ENCODE measurements at places on chromosomes 5 and 9. TPM values are rescaled to one million over a fixed set of nuclear protein-coding genes. Genes with fewer than 3 reads are reported as not detected.
A peak's percentile ranks its signal among the peaks of the same experiment; 100 is the strongest.

The AGXT2 gene
- total RNA-seq: not detected

The TSLP gene
- 0.64 TPM for total RNA-seq

The MAN2A1 gene
- total RNA-seq: 38.5 TPM

The TMEM215 gene
- not detected for total RNA-seq

The ARHGEF28 gene
- 54.7 TPM for total RNA-seq

The ANKRA2 gene
- 19.4 TPM for total RNA-seq

The TMEM232 gene
- 1.2 TPM for total RNA-seq

- DNase-seq: no peak
Measured at GRCh38 chr9:16869131-16869881, 1.2 kb downstream of the BNC2 start.

- DNase-seq: no peak
Measured at GRCh38 chr9:8078641-8079140, 279.1 kb upstream of the DMAC1 start.

- DNase-seq: no peak
Measured at GRCh38 chr9:36056896-36057295, 20.2 kb downstream of the RECK start.

DNA sequence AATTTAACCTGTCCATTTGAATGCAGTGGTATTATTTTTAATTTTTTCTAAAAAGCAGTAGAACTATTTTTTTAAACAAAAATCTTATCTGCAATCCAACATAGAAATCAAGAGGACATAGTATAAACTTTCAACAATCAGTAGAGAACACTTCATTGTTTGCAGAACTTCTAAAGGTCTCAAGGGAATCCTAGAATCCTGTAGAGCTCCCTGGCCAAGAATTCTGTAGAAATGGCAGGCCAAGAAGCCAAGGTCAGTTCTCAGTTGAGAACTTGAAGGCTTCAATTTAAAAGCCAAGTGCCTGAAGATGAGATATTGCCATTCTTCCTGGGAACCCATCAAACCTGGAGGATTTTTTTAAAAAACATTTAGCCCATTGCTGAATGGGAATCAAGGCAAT is 199.2 kb upstream of the KLF4 start:
- DNase-seq: no peak

GRCh38 chr5:179403426-179404147 is 58.3 kb upstream of the ADAMTS2 start:
- no peak for DNase-seq

GRCh38 chr9:18358325-18358724 is 115.6 kb upstream of the ADAMTSL1 start:
- DNase-seq: no peak

DNA sequence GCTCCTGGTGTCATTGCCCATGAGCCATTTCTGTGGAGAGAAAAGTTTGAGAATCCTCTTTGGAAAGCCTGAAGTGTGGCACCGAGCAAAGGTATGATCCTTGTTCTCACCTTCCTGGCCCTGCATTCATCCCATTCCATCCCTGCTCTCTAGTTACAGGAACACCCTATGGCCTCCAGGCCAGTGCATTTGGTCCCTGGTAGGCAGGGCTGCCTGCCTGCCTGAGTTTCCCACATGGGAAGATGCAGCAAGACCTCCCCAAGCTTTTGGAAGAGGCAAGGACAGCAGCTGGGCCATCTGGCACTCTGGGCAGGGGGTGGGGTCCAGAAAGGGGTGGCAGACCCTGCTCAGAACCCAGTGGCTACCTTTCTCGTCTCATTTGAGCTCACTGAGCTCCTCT is 24.5 kb downstream of the IGIP start:
- no peak for DNase-seq

DNA sequence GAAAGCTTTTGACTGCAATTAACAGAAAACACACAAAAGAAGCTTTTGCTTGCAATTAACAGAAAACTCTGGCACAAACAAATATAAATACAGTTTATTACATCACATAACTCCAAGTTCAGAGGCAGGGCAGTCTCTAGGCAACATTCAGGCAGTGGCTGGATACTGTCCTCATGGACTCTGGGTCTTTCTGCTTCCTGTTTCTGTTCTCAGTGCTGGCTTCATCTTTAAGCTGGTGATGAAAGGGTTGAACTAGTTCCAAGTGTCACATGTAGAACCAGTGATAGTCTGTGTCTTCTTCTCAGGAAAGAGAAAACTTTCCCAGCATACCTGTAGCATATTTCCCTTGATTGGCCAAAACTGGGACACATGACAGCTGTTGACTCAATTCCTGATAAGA is 222.6 kb upstream of the GLRA1 start:
- DNase-seq: no peak

- DNase-seq: no peak
Measured at GRCh38 chr9:36800455-36800854, 227.8 kb downstream of the MELK start.

DNA sequence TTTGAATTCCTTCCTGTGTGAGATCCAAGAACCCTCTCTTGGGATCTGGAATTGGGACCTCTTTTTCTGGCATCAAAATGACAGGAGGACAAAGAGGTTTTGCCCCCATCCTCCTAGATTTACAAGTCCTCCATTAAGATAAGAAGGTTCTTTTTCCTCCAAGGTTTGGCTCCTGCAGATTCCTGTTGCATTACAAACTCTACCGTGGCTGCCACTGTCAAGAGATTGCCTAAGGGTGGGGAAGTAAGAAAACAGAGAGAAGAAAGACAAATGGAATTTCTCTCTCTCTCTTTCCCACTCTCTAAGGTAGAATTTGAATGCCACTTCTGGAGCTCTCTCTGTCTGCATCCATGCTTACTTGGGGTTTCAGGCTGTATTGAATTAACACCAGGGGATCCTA is 12.0 kb upstream of the SVEP1 start:
- DNase-seq: no peak

GRCh38 chr5:124906339-124907097 is 160.1 kb upstream of the ZNF608 start:
- peak; percentile 76 for DNase-seq

- no peak for DNase-seq
Measured at GRCh38 chr9:109351032-109351431, 30.2 kb upstream of the EPB41L4B start.

DNA sequence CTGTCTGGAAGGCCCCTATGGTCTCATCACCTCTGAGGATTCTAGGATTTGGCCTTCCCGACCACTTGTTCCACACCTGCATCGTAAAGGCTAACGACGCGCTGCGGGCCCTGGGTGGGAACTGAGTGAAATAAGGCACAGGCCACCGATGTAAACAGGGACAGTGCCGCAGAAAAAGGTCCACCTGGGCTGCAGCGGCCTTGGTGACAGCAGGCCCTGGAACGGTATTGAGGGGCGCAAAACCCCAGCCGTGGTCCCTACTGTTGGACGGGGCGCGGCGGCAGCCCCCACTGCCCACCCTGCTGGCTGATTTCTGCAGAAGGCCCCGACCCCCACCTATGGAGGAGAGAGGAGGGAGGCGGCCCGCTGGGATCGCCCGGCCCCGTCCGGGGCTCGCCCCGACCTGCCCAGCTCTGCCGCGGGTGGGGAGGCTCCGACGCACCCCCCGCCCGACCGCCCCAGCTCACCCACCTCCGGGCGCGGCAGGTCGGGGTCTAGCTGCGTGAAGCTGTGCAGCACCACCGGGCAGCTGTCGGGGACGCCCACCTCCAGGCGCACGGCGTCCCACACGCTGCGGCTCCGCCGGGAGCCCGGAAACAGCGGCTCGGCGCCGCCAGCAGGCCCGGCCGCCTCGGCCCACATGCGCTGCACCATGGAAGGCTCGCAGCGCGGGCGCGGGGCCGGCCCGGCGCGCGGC is 391 bp downstream of the RALGDS start:
- no peak for DNase-seq

- no peak for DNase-seq
Measured at GRCh38 chr9:120876842-120877240, at the start of gene PHF19. Gene PHF19, minus strand, starts transcription at chr9:120877188. Its CDS starts 2,447 bp downstream, at chr9:120874741.

DNA sequence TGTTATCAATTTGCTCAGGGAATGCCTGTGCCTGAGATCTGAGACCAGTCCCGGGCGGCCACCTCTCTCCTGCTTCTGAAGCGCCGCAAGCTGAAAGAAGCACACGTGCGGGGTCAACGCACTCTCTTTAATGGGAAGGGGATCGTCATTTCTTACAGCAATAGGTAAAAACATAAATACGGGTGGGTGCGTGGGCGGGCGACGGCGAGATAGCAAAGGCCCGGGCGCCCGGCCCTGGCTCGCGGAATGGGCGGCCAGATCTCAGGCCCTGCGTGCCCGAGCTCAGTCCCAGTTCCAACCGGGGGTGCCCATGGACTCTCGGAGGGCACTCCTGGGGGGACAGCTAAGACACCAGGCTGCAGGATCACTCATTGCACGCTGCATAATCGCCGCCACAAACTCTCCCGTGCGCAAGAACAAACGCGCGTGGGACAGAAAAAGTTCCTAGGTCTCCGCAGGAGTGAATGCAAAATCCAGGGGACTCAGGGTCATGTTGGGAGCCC is 3.0 kb downstream of the NKX2-5 start:
- DNase-seq: no peak

DNA sequence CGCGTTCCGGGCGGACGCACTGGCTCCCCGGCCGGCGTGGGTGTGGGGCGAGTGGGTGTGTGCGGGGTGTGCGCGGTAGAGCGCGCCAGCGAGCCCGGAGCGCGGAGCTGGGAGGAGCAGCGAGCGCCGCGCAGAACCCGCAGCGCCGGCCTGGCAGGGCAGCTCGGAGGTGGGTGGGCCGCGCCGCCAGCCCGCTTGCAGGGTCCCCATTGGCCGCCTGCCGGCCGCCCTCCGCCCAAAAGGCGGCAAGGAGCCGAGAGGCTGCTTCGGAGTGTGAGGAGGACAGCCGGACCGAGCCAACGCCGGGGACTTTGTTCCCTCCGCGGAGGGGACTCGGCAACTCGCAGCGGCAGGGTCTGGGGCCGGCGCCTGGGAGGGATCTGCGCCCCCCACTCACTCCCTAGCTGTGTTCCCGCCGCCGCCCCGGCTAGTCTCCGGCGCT is at the start of gene DAPK1:
TSS of gene DAPK1 (plus strand) at position 264 of the 442 bp plus-strand sequence. CDS start 1,211 bp downstream, outside the sequence.
- peak; percentile 90 for DNase-seq

DNA sequence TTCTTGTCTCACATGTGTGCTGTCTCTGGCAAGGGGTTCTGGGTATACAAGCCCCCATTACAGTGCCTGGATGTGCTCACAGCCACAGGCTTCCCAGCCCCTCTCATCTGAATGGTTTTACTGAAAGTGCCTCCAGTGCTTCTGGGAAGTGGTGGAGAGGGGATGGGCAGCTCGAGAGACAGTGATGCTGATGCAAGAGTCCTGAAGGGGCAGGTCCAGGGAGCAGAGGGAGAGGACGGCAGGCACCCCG is 93.5 kb downstream of the PHF2 start:
- no peak for DNase-seq

GRCh38 chr9:113669522-113670115 is 206.1 kb downstream of the RGS3 start:
- no peak for DNase-seq

DNA sequence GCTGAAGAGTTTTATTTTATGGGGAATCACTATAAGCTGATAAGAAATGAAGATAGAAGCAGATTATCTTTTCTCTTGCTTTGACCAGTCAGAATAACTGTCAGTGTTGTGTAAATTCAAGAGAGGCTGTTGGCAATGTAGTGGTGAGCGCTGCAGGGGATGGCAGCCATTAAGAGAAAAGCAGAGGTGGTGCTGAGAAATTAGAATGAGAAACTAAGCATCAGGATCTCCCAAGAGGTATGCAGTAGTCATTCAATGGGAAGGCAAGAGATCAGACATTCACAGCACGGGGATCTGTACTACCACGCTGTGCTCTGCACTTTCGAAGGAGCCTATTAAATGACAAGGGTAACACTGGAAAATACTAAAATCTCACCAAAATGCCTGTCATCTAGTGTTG is 768.5 kb upstream of the ACO1 start:
- no peak for DNase-seq

GRCh38 chr5:133758641-133759040 is 146.3 kb upstream of the FSTL4 start:
- no peak for DNase-seq

- no peak for DNase-seq
Measured at GRCh38 chr5:175671013-175671412, 13.1 kb downstream of the HRH2 start.

DNA sequence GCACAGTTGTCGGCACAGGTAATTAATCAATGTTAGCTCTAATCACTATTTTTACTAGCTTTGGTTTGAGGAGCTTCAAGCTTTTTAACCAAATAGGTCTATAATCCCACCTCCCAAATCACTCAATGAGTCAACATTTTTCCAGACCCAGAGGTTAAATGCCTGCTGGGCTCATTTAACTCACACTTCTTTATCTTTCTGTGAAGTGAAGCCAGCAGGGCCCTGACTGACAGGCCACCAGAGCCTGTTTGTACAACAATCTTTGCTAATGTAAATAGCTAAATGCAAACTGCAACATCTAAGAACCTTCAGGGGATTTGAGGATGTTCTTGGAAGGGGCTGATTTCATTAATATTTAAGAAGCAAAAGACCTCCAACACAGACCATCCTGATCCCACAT is 98.4 kb upstream of the NREP start:
- DNase-seq: no peak

DNA sequence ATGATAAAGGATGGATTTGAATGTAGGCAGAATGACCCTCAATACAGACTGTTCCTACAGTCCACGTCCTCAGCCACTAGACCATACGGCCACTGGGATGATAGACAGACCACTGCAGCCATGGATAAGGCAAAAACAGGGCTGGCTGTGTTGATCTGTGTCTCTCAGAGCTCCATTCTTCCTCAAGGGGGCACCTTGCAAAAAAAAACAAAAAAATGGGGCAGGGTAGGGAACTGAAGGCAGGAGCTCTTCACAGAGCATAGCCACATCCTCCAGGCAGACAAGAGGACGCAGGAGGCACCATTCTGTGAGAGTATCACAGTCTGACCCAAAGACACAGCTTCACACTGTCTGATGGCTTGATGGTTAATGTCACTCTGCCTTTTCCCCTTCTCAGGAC is 61.2 kb upstream of the GABRP start:
- DNase-seq: no peak

- DNase-seq: no peak
Measured at GRCh38 chr5:150301170-150301505, 1.6 kb downstream of the ARSI start.

- no peak for DNase-seq
Measured at GRCh38 chr5:3736926-3737325, 141.3 kb downstream of the IRX1 start.

DNA sequence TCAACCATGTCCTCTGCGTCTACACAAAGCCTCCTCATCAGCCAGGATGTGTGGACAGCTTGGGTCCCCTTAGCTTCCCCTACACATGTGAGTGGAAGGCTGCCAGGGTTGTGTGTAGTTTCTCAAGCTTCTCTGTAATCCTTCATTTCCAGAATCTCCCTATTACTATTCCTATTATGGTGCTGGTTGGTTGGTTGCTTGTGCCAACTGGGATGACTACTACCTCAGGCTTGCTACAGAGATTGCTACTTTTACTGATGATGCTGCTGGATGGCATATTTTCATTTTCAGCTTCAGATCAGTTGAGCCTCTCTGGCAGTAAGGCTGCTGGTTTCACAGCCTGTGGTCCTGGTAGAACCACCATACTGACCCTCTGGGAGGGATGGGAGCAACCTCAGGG is 39.9 kb downstream of the ATG10 start:
- no peak for DNase-seq
